Stimulated activated CD8-positive, alpha-beta memory T cell treated with anti-CD3 and anti-CD28 coated beads, Interleukin-4, amount 100 ng/mL, for 1 hour (primary cell): ENCODE measurements at places on chromosomes 13 and 19.

DNA sequence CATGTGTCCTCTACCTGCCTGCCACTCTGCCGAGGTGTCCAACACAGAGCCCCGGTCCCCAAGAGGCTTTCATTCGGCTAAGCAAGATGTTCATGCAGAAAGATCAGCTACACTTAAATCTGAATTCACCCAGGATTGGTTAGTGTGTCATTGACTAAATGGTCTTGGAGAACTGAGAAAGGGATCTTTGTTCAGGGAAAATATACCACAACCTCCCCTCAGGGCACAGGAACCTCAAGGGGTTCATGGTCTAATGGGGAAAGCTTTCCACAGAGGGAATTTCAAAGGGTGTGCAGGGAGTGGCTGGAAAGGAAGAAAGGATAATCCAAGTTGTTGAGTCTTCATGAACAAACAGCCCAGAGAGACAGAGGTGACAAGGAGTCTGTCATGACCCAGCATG lies 14.4 kb upstream of the POP4 start:
- DNase-seq, result no peak

- DNase-seq, result no peak
Observed at GRCh38 chr19:8397746-8398310, 7.7 kb downstream of the RAB11B start.

GRCh38 chr19:31105761-31106160 lies 243.5 kb downstream of the TSHZ3 start:
- no peak for DNase-seq

- no peak for DNase-seq
Observed at GRCh38 chr13:43551897-43552456, 234.8 kb downstream of the ENOX1 start.

- DNase-seq, result no peak
Observed at GRCh38 chr19:12450844-12451243, 10.0 kb upstream of the ZNF443 start.

- no peak for DNase-seq
Observed at GRCh38 chr19:40702337-40703012, 12.0 kb upstream of the NUMBL start.

GRCh38 chr13:77896536-77896935 lies 22.1 kb downstream of the EDNRB start:
- no peak for DNase-seq

GRCh38 chr13:70284371-70284770 lies 176.1 kb upstream of the KLHL1 start:
- DNase-seq, result no peak

GRCh38 chr19:13989487-13989886 lies 16.6 kb downstream of the RFX1 start:
- DNase-seq, result no peak

DNA sequence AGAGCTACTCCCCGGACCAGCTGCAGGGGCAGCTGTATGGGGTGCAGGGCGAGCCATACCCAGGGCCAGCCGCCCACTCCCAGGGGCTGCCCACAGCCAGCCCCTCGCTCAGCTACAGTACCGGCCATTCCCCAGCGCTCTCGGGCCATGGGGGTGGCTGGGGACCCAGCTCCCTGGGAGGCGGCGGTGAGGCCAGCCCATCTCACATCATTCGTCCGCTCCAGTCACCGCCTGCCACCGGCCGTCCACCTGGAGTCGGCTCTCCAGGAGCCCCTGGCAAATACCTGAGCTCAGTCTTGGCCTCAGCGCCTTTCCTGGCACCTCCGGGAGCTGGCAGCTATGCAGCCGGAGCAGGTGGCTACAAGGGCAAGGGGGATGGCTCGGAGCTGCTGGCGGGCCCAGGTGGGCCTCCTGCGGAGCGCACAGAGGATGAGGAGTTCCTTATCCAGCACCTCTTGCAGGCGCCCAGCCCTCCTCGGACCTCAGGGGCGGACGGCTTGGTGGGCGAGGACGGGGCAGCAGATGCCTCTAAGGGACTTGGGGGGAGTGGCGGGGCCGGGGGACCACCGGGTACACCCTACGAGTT lies 4.9 kb downstream of the PRR12 start:
- no peak for DNase-seq

DNA sequence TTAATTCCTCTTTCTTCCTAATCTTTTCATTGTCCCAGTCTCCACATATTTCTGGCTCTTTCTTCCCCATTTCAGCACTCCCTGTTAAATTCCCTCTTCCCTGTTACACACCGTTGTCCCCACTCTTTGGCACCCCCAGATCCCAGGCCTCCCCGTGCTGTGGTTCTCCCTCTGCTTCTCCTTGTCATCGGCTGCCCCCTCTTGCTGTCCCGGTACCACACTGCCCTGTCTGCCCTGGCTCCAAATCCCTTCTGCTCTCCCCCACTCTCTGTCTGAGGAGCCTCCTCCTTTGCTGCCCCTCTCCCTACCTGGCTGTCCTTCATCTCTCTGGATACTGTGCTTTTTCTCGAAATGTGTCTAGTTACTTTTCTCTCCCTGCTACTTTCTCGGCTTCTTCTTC lies 983 bp downstream of the ZNF415 start:
- no peak for DNase-seq

- DNase-seq, result no peak
Observed at GRCh38 chr13:45439781-45440462, 21.7 kb upstream of the SLC25A30 start.

DNA sequence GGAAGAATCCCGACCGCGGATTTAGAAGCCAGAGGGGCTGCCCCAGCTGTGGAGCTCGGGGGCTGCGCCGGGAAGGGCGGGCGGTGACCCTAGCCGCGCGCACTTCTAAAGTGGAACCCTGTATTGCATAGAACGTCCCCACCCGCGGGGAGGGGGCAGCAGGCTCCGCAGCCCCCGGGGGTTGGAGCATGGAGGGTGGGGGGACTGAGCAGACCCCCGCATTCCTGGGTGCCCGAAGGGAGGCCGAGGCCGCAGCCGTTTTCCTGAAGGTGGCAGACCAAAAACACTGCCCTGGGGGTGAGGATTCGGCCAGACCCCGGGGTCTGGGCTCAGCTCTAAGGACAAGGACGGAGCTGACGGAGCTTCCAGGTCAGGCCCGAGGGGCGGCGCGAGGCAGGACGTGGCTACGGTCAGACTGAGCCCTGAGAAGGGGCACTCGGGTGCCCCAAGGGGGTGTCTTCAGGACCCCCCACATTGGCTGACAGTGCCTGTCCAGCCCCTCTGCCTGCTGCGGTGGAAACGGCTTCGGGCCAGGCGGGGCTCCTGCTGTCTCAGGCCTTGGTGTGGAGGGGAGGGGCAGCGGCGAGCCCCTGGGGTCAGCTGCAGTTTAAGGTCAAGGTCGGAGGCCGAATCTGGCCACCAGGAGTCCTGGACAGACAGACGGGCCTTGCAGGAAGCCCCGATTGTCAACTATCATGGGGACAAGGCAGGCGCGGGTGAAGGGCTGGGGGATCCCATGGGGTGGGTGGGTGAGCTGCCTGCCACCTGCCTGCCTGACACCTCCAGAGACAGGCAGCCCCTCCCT lies 12.6 kb downstream of the MKNK2 start:
- no peak for DNase-seq

DNA sequence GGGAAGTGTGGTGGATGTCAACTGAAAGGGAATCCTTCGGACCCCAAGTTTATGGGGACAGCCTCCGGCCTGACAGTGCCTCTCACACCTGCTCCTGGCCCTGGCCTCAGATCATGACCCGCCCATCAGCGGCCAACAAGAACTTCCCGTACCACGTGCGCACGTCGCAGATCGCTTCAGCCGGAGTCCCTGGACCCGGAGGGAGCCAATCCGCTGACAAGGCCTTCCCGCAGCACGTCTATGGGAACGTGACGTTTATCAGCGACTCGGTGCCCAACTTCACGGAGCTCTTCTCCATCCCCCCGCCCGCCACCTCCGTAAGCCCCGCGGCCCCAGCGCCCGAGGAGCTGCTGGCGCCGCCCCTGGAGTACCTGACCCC lies 2.0 kb upstream of the MEGF8 start:
- no peak for DNase-seq
